ENCODE measurements at places on chromosomes 7 and 10.
A peak's percentile ranks its signal among the peaks of the same experiment; 100 is the strongest.

- DNase-seq = no peak
Observed at GRCh38 chr7:79984210-79984609, 150.4 kb upstream of the GNAI1 start.

- no peak for DNase-seq
Observed at GRCh38 chr10:79088613-79089355, 20.0 kb downstream of the ZMIZ1 start.

GRCh38 chr10:65846541-65846940 lies 1079.3 kb upstream of the LRRTM3 start:
- no peak for DNase-seq

- DNase-seq = no peak
Observed at GRCh38 chr7:25795824-25796235, 356.2 kb upstream of the NFE2L3 start.

DNA sequence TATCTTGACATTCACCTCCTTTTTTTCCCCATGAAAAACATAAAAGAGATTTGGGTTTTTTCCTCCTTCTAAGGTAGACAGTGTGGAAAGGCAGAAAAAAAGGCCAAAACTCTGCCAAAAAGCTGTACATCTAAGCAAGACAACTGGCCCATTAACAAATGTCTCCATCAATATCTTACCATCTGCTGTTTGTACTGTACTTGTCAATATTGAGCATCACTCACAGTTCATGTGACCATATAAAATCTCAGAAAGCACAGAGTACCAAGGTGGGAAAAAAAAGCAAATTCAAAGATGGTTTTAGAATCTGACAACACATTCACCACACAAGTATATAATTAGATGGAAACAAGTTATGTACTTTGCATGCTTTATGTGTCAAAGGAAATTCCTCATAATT lies 52.6 kb downstream of the CACNA2D1 start:
- DNase-seq = no peak

GRCh38 chr10:85916994-85917573 lies 449.5 kb downstream of the GRID1 start:
- DNase-seq = no peak

DNA sequence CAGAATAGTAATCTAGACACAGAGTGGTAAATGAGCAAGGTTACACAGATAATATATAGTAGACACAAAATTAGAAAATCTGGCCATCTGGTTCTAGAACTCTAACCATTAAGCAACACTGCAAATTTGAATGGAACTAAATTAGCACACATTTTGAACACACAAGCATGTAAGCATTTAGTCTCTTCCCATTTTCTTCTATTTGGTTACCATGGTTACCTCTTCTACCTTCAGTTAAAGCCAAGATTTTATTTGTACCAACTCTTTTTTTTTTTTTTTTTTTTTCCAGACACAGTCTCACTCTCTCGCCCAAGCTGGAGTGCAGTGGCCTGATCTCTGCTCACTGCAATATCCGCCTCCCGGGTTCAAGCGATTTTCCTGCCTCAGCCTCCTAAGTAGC lies 790.5 kb downstream of the MAGI2 start:
- DNase-seq = no peak

- no peak for DNase-seq
Observed at GRCh38 chr7:16918288-16918895, 36.6 kb upstream of the AGR3 start.

- DNase-seq = no peak
Observed at GRCh38 chr10:96093948-96094347, 36.1 kb upstream of the ZNF518A start.

DNA sequence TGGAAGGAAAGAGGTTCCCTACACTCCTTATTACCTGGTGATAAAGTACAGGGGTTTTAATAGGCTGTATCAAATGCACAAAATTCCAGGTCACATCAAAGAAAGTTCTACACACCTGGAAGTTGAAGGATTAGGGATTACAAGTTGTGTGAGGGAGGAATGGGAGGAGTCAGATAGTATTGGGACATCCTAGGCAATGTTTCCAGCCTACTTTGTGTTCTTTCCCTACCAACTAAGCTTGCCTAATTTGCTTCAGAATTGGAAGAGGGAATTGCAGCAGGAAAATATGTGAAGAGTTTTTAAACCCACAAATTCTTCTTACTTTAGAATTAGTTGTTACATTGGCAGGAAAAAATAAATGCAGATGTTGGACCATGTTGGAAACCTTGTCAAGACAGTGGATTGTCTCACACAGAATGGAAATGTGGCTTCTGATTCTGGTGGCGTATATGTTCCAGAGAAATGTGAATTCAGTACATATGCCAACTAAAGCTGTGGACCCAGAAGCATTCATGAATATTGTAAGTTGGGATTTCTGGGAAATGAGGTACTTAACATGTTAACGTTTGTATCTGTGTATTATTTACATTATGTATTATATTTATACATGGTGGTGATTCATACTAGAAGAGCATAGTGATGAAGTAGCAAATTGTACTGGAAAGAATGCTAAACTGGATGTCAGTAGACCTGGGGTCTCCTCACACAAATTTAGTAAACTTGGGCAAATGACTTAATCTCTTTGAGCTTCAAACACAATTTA lies at the start of gene LIPM:
LIPM (plus strand) TSS at position 208 of the 763 bp plus-strand sequence; CDS start at position 375, 167 bp downstream.
- DNase-seq = no peak

DNA sequence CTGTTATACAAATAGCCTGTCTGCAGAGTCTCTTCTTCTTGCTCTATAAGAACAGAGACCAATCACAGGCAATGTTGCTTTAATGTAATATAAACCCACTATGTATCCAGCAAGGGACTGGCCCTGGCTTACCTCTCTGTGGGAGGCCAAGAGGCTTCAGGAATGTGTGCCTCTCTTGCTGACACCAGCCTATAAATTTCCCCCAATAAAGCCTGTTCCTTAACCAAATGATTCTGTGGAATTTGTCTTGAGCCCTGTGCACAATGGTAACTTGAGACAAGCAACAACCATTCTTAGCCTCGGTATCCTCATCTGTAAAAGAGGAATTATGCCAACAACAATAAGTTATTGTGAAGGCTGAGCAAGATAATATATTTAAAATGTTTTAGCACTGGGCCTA lies 563.7 kb downstream of the GRM8 start:
- DNase-seq = no peak

- no peak for DNase-seq
Observed at GRCh38 chr10:110360857-110361474, 56.2 kb upstream of the SMNDC1 start.

DNA sequence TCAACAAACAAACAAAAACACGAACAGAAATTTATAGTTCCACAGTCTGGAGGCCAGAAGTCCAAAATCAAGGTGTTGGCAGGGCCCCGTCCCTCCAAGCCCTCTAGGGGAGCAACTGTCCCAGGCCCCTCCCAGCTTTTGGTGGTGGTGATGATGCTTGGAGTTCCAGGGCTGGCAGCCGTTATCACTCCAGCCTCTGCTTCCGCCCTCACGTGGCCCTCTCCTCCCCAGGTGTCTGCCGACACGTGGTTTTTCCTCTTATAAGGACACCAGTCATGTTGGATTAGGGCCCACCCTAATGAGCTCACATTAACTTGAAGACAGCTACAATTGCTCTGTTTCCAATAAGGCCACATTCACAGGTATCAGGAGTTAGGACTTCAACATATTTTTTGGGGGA lies 49.7 kb downstream of the MICALL2 start:
- DNase-seq = no peak

DNA sequence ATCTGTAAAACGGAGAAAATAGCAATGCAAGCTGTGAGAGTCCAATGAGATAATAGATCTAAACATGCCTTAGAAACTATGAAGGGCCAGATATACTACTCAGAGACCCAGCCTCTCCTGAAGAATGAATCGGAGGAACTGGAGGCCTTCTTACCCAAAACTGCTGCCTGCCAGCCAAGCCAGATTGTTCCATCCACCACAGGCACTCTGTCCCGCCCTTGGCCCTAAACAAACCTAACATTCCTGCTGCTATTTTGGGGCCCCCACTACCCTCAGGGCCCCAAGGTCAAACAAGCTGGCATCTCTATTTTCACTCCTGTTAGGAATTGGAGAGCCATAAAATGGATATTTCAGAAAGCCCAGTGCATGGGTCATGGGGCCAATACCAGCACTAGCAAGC lies 48.0 kb upstream of the HMX3 start:
- no peak for DNase-seq

DNA sequence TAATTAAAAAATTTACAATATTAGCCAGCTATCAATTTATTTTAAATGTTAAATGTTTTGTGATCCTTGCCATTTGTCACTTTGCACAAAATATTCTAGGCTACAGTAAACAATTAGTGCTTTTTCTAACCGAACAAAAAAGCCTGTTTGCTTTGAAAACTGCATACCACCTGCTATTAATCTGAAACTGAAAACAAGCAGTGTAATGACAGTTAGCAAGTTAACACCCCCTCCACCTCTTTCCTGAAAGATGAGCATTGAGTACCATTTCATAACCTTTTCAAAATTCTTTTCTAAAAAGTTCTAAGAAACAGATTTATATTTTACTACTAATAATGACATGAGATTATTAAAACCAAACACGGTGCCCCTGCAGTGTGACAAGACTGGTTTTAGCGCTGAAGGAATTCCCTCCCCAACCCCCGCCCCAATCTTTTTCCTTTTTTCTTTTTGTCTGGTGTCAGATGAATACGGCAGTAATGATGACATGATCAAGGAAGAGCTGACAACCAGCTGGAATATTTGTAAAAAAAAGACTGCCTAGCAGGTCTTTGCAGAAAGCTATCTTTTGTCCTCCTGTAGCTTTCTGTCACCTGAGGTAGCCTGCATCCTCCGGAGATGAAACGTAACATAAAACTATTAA lies 175.6 kb downstream of the CHCHD3 start:
- no peak for DNase-seq

GRCh38 chr7:33716581-33717477 lies 188.5 kb upstream of the BMPER start:
- DNase-seq = no peak

DNA sequence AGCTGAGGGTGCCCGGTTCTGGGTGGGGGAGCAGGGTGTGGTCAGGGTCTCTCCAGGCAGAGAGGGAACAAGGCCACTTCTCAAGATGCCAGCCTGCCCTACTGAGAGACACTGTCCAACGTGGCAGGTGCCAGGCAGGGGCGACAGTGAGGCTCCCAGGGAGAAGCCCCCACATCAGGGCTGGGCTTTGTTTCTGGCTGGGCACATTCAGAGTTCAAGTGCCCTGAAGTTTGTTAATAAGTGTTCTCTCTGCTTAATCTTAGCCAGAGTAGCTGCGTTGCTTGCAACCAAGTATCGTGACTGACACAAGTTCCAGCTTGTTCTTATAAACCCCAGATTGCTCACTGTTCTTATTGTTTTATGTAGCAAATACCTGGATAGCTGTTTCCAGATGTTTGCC lies 21.8 kb downstream of the FOXL3 start:
- DNase-seq = no peak

DNA sequence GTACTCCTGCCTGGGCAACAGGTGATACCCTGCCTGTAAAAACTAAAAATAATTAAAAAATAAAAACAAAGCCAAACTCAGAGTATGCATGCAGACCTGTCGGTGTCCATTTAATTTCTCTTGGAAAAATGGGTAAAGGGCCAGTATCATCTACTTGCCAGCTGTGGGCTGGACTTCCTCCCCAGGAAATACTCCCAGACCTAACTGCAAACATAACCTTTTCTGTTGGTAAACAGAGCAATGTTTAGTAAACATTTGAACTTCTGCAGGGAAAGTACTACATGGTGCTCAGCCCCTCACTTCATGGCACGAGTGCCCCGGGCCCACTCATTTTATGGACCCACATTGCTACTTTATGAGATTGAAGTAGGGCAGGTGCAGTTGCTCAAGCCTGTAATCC lies 10.2 kb upstream of the TMEM248 start:
- DNase-seq = no peak

DNA sequence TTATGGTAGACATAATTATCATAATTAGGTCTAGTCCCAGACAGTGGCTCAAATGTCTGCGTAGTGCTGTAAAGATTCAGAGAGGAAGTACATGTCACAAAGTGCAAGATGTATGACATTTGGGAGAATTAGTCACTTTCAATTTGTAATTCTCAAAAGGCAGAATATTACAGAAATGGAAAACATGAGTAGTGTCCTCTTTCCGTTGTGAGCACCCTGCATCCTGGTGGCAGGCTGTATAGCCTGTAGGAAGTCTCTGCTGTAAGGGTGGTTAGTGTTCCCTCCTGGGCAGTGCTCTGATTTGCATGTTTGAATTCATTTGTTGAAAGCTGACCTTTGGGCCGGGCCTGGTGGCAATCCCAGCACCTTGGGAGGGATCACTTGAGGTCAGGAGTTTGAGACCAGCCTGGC lies 17.0 kb downstream of the CDK14 start:
- no peak for DNase-seq

- peak; percentile 86 for DNase-seq
Observed at GRCh38 chr7:41881331-41882130, 178.6 kb upstream of the INHBA start.

- no peak for DNase-seq
Observed at GRCh38 chr10:120473593-120473992, 16.6 kb downstream of the PLPP4 start.
